ENCODE measurements at places on chromosomes 1 and 21.
A peak's percentile ranks its signal among the peaks of the same experiment; 100 is the strongest.

DNA sequence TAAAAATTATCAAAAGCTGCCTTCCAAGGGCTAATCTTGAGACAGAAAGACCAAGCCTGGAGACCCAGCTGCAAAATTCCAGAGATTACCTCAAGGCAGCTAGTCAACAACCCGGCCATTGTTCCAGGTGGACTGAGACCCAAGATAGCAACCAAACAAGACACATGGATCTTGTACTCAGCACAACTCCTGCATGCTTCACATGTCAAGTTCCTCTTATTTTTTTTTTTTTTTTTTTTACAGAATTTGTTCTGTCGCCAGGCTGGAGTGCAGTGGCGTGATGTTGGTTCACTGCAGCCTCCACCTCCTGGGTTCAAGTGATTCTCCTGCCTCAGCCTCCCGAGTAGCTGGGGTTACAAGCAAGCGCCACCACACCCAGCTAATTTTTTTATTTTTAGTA, 40.1 kb downstream of the CD2 start:
- DNase-seq: no peak

GRCh38 chr1:217009376-217009775, 286.1 kb upstream of the ESRRG start:
- DNase-seq: no peak

GRCh38 chr1:54328066-54328636, 78.0 kb downstream of the SSBP3 start:
- DNase-seq: no peak

DNA sequence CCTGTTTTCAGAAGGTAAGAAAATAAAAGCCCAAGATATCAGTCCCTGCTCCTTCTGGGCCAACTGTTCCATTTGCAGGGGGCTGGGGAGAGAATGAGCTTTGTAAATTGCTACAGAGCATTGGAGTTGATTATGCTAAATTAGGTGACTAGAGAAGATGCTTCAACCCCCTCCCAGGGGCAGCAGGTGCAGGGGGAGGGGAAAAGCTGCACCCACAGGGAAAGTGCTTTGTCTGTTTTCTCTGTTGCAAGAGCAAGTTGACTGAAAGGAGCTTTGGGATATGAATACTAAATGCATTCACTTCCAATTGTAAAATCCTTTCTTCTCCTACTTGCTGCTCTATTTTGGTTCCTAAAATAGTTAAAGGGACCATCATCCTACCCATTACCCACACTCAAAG, 16.5 kb upstream of the PIGM start:
- no peak for DNase-seq

DNA sequence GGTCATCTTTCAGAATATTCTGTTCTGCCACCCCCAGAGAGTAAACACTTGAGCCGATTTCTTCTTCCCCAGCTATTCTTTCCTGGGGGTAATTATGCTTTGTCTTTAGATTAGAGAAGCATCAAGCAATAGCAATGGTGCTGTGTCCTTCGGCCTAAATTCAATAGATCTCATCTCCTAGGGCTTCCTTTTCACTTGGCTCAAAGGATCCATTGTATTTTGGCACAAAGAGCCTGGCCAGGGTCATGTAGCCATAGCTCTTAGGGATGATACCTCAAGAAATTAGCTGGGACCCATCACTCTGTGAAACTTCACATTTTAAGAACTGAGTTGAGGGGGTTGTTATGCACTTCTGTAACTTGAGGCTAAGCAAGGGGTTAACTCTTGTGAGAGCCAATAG, 27.0 kb downstream of the MRPS6 start:
- DNase-seq: no peak

GRCh38 chr21:36306872-36307534, 13.0 kb upstream of the MORC3 start:
- no peak for DNase-seq

DNA sequence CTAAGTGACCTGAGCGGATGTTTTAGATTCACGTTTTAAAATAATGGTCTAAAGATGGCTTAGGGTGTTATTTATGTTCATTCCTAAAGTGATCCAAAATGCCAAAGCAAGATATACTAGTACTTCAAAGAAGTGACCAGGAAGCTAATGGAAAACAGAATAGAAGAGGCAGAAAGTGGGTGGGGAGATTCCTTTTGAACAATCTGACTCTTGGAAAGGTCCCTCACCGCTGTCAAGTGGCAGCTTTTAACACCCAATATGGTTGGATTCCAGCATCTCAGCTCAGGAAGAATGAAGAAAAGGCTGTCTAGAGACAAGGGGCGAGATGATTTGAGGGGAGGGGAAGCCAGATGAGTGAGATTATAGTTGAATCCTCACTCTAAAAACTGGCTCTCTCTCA, 90.3 kb downstream of the SCMH1 start:
- no peak for DNase-seq

- peak; percentile 48 for DNase-seq
These were observed 25.1 kb downstream of the ZBTB17 start for GRCh38 chr1:15950763-15951295.

DNA sequence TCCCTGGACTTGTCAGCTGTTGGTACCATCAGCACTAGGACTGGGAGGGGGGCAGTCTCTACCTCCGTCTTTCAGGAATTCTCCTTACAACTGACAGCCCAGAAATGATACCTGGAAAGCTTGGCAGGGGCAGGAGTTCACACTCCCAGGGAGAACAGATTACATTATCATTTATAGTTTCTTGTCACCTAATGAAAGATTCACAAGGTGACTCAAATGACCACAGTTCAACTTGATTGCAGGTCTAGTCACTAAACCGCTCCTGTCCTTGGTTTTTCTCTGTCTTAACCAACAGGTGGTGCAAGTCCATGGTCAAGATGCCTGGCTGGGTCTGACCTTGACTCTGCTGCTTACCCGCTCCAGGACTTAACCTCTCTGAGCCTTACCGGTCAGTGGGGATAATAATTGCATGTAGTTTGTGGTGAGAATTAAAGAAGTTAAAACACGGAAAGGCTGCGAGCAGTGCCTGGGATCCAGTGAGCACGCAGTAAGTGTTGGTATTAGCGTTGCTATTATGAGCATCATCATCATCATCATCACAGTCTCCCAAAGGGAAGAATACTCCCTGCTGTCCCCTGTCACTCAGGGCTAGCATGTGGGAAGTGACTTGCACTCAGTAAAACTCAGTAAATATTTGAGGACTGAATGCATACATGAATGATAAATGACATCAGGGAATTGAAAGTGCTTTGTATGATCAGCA, 125.3 kb upstream of the CD34 start:
- DNase-seq: no peak

DNA sequence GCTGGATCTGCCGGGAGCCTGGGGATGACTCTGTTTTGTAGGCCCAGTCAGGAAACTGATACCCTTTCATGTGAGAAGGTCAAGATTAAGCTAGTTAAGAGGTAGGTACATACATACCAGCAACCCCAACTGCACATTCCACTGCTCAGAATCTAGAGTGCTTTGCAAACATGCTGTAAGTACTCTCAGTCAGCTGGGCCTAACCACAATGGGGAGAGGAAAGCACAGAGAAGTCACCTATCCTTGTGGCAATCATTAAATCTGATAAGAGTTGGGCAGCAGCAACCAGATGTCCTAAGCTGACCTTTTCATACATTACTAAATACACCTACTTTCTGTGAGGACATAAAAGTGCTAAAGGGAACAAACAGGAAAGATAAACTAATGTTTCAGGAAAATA, 2.5 kb downstream of the ETV3 start:
- DNase-seq: no peak

- DNase-seq: no peak
These were observed 12.2 kb upstream of the NEK2 start for GRCh38 chr1:211687462-211688215.

DNA sequence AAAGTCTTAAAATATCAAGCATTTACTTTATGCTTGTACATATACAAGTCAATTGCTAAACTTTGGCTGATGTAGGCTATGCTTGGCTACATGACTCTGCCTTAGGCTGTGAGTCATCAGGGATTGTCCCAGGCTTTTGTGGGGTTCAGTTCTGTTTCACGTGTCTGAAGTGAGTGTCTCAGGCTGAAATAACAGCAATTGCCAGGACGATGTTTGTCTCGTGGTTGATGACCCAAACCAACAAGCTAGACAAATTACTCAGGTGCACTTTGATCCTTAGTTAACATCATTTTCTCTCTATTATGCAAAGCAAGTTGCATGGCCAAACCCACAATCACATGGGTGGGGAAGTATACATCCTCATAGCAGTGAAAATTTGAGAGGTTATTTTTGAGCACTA, 410.1 kb downstream of the BRINP3 start:
- DNase-seq: no peak

DNA sequence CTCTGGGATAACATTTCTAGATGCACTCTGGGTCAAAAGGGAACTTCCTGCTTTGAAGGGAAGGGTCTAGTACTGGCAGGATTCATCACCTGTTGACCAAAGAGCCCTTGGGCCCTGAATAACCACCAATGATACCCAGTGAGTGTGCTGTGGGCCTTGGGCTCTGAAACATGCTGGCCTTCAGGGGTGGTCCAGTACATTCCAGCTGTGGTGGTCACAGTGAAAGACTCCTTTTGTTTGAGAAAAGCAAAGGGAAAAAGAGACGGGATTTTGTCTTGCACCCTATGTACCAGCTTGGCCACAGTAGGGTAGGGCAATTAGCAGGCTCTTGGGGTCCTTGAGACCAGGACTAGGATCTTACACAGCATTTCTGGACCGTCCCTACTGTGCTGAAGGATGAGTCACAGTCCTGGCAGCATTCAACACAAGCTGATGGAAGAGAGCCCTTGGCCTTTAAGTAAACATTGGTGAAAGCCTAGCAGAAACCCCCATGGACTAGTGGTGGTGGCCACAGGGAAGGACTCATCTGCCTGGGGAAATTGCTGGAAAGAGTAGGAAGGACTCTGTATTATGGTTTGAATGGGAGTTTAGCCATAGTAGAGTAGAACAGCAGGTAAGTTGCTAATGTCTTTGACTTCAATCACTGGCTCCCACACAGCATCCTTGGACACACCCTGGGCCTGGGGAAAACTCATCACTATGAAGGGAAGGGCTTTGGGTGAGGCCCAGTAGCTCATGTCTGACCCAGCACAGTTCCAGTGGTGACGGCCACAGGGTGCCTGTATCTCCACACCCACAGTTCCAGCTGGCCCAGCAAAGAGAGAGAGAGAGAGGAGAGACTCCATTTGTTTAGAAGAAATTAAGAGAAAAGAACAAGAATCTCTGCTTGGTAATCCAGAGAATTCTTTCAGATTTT, 87.5 kb downstream of the COL24A1 start:
- no peak for DNase-seq

DNA sequence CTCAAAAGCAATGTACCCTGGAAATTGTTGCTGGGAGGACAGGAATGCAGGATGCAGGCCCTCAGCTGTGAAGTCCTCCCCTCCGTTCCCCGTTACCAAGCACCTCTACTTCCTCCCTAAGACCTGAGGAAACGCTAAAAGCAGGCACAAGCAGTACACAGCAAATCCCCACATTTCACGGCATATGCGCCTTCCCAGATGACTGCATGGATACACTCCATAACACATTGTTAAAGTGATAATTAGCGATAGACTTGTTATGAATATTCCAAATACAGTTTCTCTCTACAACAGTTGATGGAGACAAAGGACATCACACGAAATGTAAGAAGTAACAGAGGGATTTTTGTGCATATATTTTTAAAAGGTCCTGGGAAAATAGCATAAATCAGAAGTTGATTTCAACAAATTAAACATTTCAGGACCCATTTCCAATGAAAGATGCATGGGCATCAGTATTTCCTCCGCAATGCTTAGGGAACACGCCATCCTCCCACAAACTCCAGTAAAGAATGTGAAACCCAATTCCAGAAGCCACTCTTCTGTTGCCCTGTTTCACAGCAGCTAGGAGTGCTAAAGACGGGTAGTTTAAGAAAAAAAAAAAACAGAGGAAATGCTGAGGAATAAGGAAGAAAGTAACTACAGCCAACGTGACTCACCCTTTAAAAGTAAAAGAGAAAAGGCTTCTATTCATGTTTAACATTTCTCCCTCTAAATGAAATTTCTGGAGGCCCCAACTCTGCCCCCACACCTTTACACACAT, 75.5 kb downstream of the HIVEP3 start:
- no peak for DNase-seq

GRCh38 chr1:2466270-2466665, 9.8 kb upstream of the PLCH2 start:
- DNase-seq: no peak

- no peak for DNase-seq
These were observed 58.5 kb upstream of the LRRC8D start for GRCh38 chr1:89762386-89762778.

- no peak for DNase-seq
These were observed 14.3 kb downstream of the PROK1 start for GRCh38 chr1:110465038-110465813.

DNA sequence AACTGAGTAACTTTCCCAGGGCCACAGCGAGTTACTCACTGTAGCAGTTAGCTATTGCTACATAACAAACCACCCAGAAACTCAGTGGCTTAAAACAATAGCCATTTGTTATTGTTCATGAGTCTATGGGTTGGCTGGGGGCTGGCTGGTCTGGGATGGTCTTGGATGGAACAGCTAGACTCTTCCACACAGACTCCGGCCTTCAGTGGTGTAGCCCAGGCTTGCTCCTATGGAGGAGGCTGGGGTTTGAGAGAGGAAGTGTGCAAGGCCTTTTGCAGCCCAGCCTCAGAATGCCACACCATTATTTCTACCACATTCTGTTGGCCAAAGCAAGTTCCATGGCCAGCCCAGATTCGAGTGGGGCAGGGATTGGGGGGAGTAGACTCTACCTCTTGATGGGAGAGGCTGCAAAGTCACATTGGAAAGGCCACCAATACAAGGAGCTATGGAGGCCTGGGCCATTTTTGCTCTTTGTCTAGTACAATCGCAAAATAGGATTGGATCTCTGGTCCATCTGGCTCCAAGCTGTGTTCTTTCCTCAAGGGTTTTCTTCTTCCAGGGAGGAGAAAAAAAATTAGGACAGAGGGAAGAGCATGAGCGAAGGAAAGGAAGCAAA, 37.5 kb upstream of the TTC22 start:
- DNase-seq: no peak

DNA sequence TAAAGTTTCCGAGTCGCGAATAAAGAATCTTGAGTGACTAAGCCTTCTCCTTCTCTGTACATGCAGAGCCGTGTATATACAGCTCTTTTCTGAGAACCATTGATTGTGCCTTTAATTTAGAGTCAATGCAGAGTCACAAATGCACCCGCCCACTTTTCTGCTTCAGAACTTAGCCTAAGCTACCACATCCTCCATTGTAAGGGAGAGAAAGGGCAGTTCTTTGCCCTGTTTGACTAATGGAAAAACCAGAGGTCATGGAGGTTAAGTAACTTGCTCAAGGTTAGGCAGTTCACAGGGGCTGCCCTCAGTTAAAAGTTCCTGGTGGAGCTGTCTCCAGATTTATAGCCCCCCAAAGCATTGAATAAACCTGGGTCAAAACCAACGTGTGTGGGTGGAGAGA, 139.6 kb downstream of the TOMM20 start:
- no peak for DNase-seq

GRCh38 chr1:117919376-117919775, 10.0 kb downstream of the GDAP2 start:
- no peak for DNase-seq

- DNase-seq: no peak
These were observed 246.3 kb downstream of the SEC16B start for GRCh38 chr1:177723533-177723932.

DNA sequence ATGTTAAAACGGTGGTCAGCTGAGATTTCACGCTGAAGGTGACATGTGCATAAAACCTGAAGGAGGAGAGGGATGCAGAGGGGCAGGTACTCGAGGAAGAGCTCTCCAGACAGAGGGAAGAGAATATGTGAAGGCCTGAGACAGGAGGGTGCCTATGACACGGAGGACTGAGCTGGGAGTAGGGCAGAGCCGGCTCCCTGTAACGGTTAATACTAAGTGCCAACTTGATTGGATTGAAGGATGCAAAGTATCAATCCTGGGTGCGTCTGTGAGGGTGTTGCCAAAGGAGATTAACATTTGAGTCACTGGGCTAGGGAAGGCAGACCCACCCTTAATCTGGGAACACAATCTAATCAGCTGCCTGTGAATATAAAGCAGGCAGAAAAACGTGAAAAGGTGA, 136.2 kb upstream of the SYT6 start:
- no peak for DNase-seq

All from stimulated activated CD4-positive, alpha-beta T cell treated with anti-CD3 and anti-CD28 coated beads, TNF-alpha, amount 100 ng/mL, for 4 hours (primary cell).